ENCODE measurements at places on chromosomes 1 and 21. TPM values are rescaled to one million over a fixed set of nuclear protein-coding genes. Genes with fewer than 3 reads are reported as not detected.

Gene APCS
- not detected for total RNA-seq

Gene SLAMF8
- total RNA-seq = not detected

Gene CCDC181
- total RNA-seq = 0.59 TPM

Gene TMEM39B
- total RNA-seq = 3.6 TPM

Gene LCA5L
- total RNA-seq = 3.0 TPM

Data from smooth muscle cell of the umbilical artery (primary cell).